ENCODE measurements at places on chromosomes 11 and 22.

DNA sequence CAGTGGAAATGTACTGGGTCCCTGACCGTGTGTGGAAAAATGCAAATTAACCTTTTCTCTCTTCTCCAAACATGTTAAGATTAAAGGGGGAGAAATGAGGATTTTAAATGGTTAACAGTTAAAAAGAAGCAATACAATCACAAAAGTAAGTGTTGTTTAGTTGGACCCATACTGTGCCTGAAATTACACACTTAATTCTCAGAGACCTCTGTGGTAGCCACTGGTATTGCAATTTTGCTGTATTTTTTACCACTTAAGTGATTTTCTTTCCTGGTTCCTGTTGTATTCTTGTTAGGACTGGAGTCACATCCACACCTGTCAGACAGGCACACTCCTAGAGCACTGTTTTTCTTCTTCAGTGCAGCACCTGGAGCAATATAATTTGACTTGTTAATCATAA lies 179.6 kb upstream of the PDGFD start:
- no peak for DNase-seq

DNA sequence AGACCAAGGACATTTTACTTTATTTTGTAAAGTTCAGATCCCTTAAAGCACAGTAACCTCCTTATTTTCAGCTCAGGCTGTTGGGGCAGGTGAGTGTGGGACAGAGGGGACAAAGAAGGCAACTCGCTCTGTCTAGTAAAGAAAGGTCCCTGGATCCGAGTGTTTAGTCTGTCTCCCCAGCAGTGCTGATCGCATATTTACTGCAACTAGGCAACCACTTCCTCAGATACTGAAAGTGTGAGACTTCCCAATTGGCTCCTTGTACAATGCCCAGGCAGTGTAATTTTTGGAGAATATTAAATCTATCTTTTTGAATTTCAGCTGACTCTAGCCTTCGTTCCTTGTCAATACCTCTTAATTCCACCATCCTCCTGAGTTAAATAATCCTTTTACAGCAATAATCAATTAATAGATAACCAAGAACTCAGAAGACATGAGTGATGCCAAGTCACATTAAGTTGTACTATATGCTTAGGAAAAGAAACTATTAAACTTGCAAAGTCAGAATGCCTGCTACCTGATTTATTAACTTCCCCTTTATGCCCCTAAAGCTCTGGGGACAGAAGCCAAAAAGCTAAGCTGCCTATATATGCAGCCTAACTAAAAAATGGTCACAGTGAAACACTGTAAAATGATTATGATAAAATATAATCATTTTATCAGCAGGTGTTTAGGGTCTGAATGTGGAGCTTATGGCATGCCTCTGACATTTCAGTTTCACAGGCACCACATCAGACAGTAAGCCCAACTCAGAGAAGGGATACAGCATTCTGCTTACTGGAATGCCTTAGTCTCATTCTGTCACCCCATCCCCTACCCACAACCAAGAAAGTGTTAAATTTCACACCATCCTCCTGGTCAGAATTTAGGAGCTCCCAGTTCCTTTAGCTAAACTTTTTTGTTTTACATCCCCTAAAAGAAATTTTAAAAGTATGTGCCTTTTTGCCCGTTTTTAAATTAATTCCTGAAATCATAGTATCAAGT lies 138.7 kb downstream of the TRIM44 start:
- no peak for DNase-seq

DNA sequence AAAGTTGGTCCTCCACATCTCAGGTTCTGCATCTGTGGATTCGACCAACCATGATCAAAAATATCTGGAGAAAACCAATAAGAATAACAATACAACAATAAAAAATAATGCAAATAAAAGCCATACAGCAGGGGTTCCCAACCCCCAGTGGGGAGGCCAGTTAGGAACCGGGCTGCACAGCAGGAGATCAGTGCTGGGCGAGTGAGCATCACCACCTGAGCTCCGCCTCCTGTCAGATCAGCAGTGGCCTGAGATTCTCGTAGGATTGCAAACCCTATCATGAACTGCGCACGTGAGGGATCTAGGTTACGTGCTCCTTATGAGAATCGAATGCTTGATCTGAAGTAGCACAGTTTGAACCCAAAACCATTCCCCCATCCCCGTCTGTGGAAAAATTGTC lies 25.4 kb upstream of the MYO18B start:
- DNase-seq, result no peak

GRCh38 chr22:48528221-48528915 lies 1299.3 kb downstream of the BRD1 start:
- DNase-seq, result no peak

GRCh38 chr22:27329131-27329850 lies 472.3 kb downstream of the MN1 start:
- DNase-seq, result no peak

GRCh38 chr22:27666272-27666997 lies 135.1 kb downstream of the MN1 start:
- no peak for DNase-seq

DNA sequence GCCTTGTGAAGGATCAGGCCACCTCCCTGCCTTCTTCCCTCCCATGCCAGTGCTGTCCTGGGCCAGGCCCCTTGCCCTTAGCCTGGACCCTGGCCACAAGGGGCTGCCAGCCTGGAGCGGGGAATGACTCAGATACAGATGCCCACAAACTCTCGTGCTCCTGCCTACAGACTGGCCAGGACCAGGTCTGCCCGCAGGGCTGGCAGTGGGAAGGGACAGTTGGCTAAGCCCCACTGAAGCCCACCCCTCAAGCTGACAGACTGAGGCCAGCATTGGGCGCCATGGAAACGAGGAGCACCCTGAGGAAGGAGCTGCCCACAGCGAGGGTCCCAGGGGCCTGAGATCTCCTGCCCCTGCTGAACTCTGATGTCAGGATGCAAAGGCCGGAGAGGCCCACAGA lies 14.1 kb downstream of the SCUBE1 start:
- no peak for DNase-seq

DNA sequence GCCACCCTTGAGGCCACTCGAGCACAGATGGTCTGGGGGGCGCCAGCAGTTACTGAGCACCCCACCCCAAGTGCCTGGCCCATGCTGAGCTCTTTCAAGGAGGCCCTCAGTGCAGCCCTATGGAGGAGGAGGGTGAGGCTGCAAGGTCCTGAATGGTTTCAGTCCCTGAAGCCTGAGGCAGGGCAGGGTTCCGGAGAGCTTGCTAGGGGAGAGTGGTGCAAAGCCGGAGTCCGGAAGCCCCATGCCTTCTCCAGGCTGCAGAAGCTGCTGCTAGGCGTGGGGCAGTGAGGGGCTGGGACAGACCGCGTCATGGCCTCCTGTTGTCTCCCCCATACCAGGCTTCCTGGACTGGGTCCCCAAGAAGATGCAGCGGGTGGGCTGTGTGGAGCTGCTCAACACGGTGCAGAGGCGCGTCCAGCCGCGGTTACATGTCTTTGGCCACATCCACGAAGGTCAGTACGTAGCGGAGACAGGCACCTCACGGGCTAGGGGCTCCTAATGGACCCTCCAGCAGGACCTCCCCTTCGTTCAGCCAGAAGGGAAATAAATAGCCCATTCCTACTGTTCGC lies 90.6 kb downstream of the MPPED1 start:
- DNase-seq, result no peak

DNA sequence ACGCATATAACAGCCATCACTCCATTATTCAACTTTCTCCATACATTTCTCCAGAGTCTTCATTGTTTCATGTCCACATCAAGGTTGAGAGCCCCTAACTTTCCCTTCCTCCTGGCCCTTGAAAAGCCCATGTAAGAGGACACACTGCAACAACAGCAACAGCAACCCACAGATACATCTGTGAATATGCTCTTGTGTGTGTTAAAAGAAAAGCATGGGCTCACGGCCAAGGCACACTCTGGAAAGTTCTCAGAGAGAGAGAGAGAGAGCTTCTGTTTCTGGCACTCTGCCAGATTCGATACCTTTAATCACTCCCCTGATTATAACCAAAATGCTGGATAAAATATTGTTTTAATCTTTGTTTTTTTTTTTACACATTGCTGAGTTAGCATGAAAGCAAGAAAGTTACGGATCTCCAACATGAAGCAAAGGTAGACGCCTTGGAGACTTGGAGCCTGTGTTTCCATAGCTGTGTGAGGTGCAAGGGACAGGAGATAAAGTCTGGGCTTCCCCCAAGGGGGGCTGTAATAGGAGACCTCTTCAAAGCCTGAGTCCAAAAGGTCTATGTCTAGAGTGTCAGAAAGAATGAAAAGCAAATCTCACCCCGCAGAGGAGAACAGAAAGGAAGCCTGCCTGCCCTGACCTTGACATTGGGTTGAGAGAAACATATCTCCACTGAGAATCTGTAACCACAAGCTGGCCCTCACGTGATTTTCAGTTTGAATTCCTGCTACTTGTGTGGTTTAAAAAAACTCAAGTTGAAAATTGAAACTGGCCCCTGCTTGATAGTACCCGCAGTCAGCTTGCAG lies 33.7 kb upstream of the MPPED1 start:
- no peak for DNase-seq

- DNase-seq, result no peak
Observed at GRCh38 chr11:114257621-114258558, 38.3 kb upstream of the NNMT start.

DNA sequence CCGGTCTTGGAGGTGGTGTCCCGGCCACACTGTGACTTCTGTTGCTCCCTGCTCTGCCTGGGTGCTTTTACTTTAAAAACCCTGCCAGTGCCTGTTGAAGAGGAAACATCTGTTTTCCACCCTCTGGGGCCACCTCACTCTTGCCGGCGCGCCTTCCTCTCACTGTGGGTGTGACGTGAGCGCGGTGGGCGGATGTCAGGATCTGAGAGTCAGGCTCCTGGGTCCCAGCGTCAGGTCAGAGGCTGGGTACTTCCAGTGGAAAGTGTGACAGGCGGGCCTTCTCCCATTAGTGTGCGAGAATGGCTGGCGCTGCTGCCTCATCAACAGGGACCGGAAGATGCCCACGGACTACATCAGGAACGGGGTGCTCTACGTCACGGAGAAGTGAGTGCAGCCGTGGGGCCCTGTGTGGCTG lies 54.2 kb downstream of the GRAMD4 start:
- DNase-seq, result no peak

DNA sequence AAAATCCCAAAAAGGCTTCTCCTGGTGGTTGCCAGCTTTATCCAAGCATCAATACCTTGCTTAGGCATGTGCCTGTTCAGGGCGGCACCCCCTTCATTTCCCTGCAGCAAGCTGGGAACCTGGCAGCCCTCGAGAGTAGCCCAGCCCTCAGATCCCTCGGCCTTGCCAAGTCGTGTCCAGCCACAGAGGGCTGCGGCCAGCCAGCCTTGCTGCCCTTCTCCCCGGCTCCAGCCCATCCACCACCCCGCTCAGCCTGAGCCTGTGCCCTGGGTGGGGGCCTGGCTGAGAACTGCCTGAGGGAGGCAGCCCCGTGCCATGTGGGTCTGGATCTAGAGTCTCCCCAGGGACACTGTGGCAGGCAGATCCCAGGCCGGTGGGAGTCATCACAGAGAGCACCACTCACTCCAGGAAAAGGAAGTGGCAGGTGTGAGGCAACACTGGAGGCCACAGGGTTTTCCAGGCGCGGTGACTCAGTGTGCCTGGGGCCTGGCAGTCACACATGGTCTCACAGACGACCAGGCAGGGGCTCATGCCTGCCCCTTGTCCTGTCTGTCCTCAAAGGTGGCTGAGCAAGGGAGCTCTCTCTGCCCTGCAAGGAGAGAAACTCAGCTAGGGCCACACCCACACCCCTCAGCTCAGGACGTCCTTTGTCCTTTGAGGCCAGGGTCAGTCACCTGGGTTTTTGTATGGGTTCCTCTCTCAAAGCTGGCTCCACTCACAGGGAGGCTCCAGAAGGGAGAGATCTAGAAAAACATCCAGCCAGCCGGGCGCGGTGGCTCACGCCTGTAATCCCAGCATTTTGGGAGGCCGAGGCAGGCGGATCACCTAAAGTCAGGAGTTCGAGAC lies 12.2 kb upstream of the CDC42BPG start:
- DNase-seq, result no peak

GRCh38 chr11:61270354-61271076 lies 24.6 kb downstream of the VWCE start:
- DNase-seq, result no peak

DNA sequence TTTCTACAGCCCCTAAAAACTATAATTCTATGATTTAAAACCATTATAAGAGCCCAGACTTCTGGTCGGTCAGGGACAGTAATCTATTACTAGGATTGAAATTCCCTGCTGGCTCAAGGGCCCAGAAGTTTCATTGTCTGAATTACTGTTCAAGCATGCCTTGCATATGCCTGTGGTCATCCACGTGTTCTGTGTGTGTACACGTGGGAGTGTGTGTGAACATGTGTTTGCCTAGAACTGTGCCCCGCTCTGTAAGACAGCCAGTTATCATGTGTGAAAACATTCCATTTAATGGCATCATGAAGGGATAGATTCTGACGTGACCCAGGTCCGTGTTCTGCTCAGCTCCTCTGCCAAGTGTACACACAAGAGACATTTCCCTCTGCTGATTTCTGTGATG lies 189.3 kb upstream of the NECTIN1 start:
- DNase-seq, result no peak

GRCh38 chr11:63767565-63768236 lies 874 bp downstream of the ZFTA start:
- no peak for DNase-seq

DNA sequence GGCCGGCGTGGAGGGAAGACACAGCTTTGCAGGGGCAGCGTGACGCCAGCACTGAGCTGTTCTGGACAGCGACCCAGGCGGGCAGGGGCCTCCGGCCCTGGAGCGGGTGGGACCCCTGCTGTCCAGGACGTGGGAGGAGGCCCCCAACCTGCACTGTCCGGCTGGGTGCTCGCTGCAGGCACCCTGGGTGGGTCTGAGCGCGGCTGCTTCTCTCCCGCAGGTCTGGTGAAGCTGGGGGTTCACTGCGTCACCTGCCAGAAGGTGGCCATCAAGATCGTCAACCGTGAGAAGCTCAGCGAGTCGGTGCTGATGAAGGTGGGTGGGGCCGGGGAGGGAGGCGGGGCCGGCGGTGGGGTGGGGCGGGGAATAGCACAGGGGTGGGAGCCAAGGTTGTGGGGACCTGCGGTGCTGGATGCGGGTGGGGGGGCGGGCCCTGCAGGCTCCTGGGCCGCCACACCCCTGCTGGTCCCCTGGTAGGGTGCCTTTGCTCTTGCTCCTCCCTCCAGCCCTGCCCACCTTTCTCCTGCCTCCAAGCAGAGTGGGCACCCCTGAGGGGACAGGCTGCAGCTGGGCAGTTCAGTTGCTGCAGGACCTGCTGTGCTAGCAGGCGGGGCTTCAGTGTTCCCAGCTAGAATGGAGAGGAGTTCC lies 46.2 kb downstream of the BRSK2 start:
- no peak for DNase-seq
